ENCODE measurements at places on chromosomes 13 and 19.

- no peak for DNase-seq
Observed at GRCh38 chr13:113939129-113939943, 34.5 kb downstream of the C13orf46 start.

DNA sequence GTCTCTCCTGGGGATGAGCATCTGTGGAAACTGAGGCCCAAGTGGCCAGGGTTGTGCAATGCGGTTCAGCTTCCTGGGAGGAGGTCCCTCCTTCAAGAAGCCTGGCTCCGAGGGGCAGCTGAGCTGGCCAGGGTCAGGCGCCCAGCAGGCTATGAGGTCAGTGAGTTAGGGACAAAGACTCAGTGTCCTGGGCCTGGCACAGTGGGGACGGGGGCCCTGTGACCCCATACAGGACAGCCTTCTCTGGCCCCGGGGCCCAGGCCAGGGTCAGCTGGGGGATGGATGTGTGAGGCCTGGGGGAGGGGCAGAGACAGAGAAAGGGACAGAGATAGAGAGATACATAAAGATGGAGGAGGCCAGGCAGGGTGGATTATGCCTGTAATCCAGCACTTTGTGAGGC lies 3.0 kb upstream of the IL12RB1 start:
- no peak for DNase-seq

GRCh38 chr19:54178581-54179261 lies 5.8 kb upstream of the TMC4 start:
- DNase-seq, result no peak

- DNase-seq, result no peak
Observed at GRCh38 chr13:66748712-66749111, 481.4 kb downstream of the PCDH9 start.

DNA sequence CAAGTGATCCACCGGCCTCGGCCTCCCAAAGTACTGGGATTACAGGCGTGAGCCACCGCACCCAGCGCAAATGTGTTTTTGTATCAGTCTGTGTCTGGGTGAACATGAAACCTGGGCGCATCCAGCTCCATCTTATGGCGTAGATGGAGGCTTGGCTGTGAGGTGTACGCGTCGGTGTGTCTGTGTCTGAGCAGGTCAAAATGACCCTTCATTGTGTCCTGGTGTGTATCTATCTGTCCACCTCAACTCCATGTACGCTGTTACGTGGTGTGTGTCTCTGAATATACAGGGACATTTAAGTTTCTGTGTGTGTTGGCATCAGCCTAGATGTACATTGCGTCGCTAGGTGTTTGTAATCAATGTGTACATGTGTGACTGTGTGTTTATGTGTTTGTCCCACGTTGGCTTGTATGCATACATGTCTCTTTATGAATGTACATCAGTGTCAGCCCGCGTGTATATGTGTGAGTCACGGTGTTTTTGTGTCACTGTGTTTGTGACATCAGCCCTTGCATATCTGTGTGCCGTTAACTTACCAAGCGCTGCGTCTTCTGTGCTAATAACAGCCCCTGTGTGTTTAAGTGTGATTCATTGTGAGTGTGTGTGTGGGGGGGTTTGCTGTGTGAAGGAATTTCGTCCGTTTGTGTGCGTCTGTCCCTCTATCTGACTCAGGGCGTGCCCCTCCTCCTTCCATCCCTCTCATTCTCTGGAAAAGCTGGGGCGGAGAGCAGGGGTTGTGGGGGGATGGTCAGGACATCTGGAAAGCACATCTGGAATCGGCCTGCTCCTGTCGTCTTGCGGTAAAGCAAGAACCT lies 6.4 kb downstream of the AXL start:
- no peak for DNase-seq

DNA sequence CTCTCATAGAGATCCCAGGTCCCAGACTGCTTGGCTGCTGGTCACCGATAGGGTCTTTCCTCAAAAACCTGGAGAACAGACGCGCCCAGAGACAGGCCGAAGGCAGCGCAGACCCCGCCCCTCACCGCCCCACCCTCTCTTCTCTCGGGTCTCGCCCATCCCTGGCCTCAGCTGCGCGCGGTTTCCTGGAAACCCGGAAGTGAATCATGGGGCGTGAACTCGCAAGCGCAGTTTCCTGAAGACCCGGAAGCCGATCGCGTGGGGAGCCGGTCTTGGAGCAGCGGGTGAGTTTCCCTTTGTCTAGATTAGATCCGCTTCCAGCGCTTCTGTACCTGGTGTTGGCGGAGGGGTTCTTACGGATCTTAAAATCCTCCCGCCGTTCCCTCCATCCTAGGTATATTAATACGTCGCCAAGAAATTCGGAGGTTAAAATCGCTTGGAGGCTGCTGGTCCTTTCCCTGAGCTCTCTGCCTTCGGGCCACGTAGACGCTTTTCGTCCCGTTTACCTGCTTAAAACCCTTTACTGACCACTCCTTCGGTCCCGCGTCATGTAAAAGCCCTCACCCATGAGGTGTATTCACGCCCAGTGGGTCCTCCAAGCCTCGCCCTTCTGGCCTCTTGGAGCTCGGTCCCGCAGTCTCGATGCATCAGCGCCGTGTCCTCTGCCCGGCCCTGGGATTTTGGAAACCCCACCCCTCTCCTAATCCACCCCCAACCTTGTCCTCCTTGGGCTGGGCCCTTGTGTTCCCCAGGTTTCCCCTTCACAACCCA lies at the start of gene ZNF578:
TSS of gene ZNF578 (plus strand) at position 230 of the 771 bp plus-strand sequence. CDS start 48,293 bp downstream, outside the sequence.
- DNase-seq, result peak; percentile 65

DNA sequence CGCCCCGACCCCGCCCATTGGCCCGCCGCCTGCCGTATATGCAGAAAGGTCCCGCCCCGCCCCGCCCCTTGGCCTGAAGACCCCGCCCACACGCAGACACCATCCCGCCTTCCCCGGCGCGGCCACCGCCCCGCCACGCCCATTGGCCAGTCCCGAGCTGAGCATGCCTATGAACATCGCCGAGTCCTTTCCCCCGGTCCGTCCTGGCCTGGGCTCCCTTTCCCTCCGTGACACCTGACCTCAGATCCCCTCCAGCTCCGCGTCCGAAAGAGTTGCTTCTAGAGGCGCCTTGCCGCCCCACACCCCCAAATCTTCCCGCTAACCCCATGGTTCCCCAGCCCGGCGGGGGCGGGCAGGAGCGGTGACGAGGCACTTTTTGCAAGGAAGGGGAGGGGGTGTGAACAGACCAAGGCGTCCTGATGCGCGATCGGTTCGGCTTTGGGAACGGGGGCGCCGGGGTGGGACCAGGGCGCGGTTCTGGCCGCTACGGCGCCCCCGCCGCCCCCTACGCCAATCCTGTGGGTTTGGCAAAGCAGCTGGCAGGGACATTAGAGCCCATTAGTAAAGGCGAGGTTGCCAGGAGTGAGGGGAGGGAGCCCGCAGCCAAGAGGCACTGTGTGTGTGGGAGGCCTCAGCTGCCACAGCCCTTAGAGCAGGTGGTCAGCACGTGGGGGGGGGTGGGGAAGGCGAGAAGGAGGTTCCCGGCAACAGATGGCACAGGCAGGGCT lies 406 bp upstream of the NUMBL start:
- DNase-seq, result peak; percentile 100

DNA sequence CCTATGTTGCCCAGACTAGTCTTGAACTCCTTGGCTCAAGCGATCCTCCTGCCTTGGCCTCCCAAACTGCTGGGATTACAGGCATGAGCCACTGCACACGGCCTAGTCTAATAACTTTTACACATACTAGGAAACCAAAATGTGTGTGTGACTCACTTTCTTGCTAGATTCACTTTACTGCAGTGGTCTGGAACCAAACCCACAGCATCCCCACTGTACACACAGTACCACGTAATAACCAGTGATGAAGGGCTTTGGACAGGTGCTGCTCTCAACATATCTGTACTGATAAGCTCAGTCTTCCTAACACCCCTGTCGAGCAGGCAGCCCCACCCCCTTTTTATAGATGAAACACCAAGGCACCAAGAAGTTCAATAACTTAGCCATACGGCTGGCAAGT lies 5.1 kb downstream of the DNMT1 start:
- no peak for DNase-seq

DNA sequence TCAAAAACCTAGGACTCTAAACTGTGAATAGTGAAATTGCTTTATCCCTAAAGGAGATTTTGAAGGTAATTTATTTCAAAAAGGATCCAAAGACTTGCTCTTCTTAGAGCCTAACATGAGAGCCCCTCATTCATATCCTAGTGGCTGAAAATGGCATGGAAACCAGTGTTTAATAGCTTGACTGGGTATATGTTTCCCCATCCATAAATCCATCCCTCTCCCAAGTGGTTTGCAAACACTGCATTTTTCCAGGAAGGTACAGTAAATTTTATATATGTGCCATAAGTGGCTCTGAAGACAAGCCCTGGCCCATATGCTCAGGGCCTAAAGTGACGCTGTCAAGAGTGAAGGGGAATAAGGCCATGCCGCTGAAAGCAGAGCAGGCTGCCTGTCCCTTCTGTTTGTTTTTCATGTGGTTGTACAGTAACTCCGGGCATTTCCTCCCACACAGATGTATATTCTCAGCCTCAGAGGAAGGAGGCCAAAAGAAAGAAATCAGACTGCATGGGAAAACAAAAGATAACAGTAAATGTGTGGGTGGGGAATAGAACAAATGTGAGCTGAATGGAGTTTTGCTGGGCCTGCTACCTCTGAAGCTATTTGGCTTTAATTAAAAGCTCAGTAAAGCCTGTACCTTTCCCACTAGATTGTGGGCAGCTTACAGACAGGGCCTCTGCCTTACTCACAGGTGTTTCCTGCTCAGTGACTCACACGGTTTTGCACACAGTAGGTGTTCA lies 181.9 kb downstream of the PCDH9 start:
- DNase-seq, result peak; percentile 16

DNA sequence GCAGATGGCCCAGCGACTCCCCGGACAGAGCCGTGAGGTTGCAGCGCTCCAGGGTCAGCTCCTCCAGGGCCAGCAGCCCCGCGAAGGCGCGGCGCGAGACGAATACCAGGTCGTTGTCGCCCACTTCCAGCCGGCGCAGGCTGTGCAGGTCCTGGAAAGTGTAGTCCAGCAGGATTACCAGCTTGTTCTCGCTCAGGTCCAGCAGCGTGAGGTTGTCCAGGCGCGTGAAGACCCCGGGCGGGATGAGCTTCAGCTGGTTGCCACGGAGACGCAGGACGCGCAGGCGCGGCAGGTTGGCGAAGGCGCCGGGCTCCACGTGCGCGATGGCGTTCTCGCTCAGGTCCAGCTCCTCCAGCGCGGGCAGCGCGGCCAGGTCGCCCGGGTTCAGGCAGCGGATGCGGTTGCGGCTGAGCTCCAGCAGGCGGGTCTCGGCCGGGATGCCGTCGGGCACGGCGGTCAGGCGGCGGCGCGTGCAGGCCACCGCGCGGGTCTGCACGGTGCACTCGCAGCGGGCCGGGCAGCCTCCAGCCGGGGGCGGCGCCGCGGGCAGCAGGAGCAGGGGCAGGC lies 9.3 kb upstream of the PEAK3 start:
- DNase-seq, result no peak

DNA sequence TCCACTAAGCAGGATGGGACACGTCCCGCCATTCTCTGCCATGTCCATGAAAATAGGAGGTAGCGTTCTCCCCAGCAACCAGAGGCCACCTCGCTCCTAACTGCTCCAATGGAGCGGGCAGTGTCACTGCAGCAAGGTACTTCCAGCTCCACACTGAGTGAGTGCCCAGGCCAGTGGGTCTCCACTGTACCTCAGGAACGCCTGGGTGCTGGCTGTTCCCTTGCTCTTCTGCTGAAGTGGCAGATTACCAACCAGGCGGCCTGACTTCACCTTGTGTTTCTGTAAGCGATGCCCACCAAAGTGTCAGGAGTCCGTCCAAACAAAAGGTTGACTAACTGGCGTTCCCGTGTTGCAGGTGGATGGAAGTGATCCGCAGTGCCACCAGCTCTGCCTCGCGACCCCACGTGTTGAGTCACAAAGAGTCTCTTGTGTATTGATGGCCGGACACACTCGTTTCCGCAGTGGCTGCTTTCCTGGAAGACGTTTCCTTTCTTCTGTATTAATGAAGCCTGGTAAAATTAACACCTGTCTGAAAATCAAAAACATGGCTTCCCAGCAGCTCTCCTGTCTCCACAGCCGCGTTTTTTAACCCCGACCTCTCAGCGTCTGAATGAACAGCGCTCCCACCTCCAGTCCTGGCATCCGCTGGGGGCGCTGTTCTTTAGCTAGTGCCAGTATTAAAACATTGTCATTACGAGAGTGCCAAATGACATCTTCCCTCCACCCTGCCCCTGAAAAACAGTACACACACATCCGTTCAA lies 128.8 kb downstream of the STK24 start:
- peak; percentile 31 for DNase-seq

GRCh38 chr19:3977242-3978143 lies 6.6 kb upstream of the DAPK3 start:
- DNase-seq, result no peak

- DNase-seq, result no peak
Observed at GRCh38 chr13:20993211-20993610, 68.2 kb downstream of the LATS2 start.

DNA sequence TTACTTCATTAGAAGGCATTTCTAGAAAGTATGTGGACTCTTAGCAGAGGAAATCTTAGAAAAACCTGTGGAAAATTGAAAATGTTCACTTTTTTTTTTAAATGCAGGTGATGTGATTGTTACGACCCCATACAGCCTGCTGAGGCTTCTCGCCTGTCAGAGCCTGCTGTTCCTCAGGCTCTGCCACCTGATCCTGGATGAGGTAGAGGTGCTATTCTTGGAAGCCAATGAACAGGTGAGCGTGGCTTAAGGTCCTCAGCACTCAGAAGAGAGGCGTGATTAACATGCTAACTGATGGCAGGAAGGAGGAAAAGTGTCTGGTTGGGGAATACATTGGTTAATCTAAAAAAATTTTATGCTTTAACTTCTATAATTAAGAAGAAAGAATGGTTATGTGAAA lies 71.4 kb downstream of the SLC7A9 start:
- DNase-seq, result no peak

DNA sequence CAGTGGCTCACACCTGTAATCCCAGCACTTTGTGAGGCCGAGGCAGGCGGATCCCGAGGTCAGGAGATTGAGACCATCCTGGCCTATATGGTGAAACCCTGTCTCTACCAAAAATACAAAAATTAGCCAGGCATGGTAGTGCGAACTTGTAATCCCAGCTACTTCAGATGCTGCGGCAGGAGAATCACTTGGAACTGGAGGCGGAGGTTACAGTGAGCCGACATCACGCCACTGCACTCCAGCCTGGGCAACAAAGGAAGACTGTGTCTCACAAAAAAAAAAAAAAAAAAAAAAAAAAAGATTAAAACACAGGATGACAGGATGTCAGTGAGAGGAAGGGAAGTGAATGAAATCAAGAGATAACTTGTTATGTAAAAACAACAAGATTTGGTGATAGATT lies 1158.5 kb downstream of the PCDH9 start:
- DNase-seq, result no peak

- DNase-seq, result no peak
Observed at GRCh38 chr19:42042455-42043170, 27.4 kb downstream of the GRIK5 start.

- no peak for DNase-seq
Observed at GRCh38 chr13:75661443-75661842, 25.3 kb downstream of the LMO7 start.

- no peak for DNase-seq
Observed at GRCh38 chr13:44146138-44146537, 227.5 kb upstream of the SERP2 start.

GRCh38 chr19:39937094-39937720 lies 2.8 kb upstream of the FCGBP start:
- peak; percentile 76 for DNase-seq

DNA sequence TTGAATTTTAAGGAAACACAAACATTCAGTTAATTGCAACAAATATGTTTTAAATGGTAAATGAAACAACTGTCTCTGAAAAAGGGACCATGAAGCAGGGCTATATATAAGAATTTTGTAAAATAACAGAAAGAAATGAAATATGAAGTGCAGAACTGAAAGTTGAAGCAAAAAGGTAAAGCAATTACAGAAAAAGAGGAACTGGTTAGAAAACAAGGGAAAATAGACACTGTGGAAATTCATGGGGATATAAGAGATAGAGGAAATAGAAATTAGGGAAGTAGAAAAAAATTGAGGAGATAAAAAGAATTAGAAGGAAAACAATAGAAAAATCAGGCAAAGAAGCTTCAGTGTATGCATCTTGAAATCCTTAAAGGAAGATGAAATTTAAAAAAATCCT lies 40.0 kb upstream of the TDRD3 start:
- no peak for DNase-seq

Data from GM13976 (cell line).